ENCODE measurements at places on chromosomes 2 and 18.

DNA sequence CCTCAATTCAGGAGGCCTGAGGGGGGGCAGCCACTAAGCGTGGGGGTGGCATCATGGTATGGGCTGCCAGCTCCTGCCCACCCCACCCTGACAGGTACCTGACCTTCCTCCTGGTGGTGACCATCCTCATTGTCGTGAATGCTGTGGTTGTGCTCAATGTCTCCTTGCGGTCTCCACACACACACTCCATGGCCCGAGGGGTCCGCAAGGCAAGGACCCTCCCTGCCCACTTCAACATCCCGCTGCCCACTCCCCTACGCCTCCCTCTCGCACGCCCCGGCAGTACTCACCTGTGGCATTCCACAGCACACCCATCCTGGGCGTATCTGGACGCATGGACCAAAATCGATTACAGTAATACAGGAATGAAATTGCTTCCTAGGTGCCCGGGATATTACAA is 4.0 kb downstream of the CHRNG start:
- DNase-seq, result no peak

DNA sequence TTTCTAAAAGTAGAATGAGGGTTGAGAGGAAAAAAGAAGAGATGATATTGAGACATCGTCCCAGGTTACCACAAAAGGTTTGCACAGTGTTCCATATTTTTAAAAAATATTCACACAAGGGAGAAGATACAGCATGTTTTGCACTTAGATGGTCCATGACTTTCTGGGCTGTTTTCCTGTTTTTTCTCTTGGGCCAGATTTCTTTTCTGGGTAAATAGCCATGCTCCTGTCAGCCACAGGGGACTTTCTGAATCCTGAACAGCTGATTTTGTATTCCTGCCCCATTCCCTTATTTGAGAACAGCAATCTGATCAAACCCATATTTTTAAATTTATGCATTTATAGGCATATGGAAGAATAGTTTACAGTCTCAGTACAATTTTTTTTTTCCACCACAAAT is 185.9 kb upstream of the NRP2 start:
- DNase-seq, result no peak

GRCh38 chr2:172405673-172406072 is 21.7 kb upstream of the ITGA6 start:
- DNase-seq, result no peak

- DNase-seq, result no peak
Observed at GRCh38 chr2:147923846-147924245, 79.0 kb downstream of the ACVR2A start.

GRCh38 chr2:101912545-101912944 is 79.2 kb upstream of the IL1R2 start:
- no peak for DNase-seq

Data from globus pallidus (tissue), 1 donor.